ENCODE measurements at places on chromosomes 7 and 10.

GRCh38 chr7:27202018-27202861 lies 2.3 kb upstream of the HOXA13 start:
- DNase-seq: no peak

GRCh38 chr10:127919418-127920271 lies 12.7 kb downstream of the PTPRE start:
- no peak for DNase-seq

DNA sequence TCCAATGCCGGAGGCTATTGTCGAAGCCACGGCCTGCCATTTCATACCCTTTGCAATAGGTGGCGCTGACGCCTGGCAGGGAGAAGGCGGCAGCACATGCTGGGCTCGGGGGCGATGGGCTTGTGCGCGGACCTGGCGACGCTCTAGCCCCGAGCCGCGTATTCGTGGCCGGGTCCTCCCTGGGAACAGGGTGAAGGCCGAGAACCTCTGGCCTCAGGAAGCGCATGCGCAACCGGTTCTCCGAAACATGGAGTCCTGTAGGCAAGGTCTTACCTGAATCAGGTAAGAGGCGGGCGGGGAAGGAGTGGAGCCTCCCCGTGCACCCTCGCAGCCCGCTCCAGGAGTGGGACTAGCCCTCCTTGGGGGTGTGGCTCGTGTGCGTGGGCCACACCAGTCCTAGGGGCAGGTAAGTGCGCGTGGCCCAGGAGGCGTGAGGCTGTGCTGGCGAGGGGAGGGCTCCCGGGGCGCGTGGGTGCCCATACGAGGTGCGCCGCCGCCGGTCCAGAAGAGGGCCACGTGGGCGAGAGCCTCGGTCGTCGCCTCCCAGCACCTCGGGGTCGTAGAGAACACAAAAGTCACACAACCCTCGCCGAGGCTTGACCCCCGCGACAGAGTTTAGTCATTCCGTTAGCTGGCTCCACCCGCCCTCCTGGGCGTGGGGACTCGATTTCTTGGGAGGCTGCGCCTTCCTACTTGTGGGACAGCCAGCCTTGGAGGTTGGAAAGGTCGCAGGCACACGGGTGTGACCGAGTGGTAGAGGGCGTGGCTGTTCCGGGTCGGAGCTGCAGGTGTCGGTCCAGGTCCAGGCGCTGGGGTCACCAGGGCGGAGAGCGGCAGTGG lies 5.6 kb upstream of the MEST start:
- peak; percentile 84 for DNase-seq

- no peak for DNase-seq
Measured at GRCh38 chr10:79275431-79275851, 71.8 kb upstream of the PPIF start.

DNA sequence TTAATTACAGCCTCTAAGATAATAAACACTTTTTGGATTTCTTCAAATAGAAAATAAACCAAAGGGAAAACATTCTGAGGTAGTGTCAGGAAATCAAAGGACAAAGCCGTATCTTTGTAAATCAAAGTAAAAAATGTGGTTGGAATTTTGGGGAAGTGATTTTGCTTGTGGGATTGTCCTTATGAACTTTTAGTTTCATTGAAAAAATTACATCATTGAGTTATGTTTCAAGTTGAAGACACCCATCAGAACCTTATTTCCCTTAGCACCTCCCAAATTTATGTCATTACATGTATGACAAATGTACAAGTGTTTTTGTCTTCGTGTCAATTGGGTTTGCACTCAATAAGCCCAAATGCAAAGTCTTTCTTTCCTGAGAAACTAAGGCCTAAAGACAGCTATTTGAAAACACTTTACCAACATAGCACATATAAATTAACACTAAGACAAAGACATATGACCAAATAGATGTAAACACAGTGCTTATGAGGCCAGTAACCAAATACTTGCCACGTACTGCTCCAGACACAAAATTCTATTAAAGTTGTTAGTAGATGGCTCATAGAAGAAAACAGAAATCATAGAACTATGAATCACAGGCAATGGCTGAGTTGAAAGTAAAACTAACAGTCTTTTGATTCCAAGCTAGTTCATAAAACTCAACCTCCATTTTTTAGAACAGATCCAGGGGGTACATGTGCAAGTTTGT lies 26.9 kb upstream of the LAMB4 start:
- DNase-seq: no peak

- no peak for DNase-seq
Measured at GRCh38 chr10:77744245-77744644, 106.6 kb upstream of the KCNMA1 start.

GRCh38 chr10:33211106-33211878 lies 123.2 kb downstream of the NRP1 start:
- DNase-seq: no peak

GRCh38 chr10:124251317-124252065 lies 158.1 kb upstream of the CHST15 start:
- no peak for DNase-seq

GRCh38 chr10:4460267-4460666 lies 365.7 kb upstream of the AKR1E2 start:
- no peak for DNase-seq
